NCI-H774 (cell line): ENCODE measurements at places on chromosomes 1 and 21.

GRCh38 chr21:32860399-32860798, 88.8 kb upstream of the PAXBP1 start:
- no peak for DNase-seq

GRCh38 chr21:26674323-26674722, 101.2 kb upstream of the CYYR1 start:
- DNase-seq, result no peak

DNA sequence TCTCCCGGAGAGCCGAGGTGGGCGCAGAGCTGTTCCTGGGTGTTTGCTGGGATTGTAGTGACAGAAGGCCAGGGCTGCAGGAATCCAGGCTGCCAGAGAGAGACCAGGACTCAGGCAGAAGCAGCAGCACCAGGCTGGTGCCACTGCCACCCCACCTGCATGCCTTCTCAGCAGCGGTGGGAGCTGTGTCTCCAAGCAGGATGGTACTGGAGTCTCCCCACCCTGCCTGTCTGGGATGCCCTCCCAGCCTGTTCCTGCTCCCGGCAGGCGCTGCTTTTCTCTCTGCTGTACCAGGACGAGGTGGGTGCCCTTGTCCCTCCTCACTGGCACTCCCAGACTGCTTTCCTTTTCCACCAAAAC, 4.5 kb upstream of the HES4 start:
- no peak for DNase-seq

- no peak for DNase-seq
Observed at GRCh38 chr1:38783640-38784229, 75.8 kb downstream of the RRAGC start.

GRCh38 chr1:160048335-160048734, 16.5 kb upstream of the PIGM start:
- no peak for DNase-seq

GRCh38 chr1:200999667-201000066, 23.8 kb downstream of the KIF21B start:
- DNase-seq, result no peak

DNA sequence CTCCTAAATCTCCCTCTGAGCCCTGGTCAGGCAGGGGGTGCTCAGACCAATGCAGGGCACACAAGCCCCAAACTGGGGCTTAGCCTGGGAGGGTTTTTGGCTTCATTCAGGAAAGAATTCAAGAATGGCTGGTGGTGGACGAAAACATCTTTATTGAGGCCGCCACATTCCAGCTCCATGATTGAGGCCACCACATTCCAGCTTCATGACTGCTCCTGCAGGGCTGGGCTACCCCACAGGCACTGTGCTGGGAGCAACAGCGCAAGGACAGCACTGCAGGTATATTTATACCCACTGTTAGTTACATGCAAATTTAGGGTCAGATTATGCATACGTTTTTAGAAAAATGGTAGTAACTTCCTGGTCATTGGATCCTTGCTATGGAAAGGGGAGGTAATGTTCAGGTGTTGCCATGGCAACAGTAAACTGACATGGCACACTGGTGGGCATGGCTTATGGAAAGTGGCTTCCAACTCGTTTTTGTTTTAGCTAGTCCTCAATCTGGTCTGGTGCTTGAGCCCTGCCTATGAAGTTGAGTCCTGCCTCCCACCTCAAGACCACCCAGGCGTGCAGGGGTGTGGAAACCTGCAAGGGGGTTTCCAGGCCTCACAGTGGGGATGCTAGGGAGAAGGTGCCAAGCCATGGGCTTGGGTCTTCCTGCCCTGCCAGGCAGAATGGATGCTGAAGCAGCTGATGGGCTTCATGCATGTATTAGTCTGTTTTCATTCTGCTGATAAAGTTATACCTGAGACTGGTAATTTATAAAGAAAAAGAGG, 348.7 kb upstream of the AJAP1 start:
- no peak for DNase-seq

DNA sequence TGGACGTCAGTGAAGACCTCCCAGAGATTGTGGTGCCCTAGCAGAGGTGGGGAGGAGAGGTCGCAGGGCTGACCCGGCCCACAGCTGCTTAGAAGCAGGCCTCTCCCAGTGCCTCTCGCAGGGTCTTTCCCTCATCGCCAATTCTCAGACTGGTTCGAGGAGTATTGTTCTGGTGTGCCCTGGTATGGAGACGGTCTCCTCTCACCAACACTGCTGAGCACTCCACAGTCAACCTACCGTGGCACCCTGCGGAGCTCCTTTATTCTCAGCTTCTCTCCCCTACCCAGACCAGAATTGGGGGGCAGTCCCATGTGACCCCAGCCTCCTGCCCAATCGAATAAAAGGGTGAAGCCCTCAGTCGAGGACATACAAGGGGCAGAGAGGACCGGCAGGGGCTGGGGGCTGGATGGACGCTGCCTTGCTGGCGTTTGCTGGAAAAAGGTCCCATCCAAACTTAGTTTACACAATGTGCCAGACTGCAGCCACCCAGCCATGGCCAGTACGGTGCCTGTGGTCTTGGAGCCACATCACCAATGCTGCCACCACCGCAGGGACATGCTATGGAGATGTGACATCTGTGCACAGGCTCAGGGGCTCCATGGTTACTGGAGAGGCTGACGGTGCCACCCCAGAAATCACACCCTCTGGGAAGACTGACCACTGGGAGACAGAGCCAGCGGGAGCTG, 80.8 kb downstream of the STUM start:
- DNase-seq, result no peak

DNA sequence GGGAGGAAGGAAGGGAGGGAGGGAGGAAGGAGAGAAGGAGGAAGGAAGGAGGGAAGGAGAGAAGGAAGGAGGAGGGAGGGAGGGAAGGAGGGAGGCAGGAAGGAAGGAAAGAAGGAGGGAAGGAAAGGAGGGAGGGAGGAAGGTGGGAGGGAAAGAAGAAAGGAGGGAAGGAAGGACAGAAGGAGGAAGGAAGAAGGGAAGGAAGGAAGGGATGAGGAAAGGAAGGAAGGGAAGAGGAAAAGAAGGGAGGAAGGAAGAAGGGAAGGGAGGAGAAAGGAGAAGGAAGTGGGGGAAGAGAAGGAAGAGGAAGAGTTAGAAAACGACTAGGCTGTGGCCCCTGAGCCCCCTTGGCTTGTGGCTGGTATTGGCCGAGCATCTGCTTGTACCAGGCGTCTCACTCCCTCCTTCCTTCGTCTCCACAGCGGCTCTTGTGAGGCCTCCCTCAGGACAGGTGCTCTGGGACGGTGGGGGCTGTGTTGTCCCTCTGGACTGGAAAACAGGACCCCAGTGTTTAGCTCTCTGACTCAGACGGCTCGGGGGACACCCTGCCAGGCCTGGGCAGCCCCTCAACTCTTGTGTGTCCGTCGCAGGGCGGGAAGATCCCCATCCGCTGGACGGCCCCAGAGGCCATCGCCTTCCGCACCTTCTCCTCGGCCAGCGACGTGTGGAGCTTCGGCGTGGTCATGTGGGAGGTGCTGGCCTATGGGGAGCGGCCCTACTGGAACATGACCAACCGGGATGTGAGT, 36.2 kb upstream of the C1QA start:
- DNase-seq, result no peak

- DNase-seq, result no peak
Observed at GRCh38 chr1:44489481-44489880, 84.4 kb downstream of the RNF220 start.
